Effector memory CD4-positive, alpha-beta T cell (primary cell): ENCODE measurements at places on chromosomes 6 and 20.
A peak's percentile ranks its signal among the peaks of the same experiment; 100 is the strongest.

DNA sequence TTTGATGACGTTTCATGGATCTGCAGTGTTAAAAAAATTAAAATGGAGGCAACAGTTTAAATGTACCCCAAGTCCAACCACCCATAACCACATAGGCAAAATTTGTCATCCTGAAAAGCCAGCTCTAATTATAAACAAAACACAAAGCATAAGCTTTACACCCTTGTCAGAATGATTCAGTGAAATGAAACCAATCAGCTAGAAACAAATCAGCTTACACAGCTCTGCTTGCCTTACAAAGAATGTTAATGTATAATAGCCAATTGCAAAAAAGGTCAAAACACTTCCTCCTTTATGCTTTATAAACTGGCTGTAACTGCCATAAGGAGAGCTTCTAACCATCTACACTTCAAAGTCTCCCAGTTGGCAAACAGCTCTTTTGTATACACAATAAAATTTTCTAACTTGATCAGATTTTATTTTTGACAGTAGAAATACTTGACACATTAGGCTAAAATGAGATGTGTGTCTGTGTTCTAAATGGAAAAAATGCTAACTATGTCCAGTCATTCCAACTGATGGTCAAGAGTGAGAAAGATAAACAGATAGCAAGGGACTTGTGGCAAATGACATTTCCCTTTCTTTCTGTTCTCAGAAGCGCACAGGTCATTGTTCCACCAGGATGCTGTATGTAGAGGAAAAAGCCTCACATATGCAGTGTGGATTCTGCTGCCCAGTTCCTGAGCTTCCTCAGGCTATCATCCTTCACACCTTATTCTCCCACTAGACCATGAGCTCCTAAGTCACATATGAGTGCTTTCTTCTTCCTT lies 344.3 kb upstream of the ID4 start:
- no peak for DNase-seq

GRCh38 chr6:167761794-167762258 lies 64.9 kb upstream of the AFDN start:
- no peak for DNase-seq

DNA sequence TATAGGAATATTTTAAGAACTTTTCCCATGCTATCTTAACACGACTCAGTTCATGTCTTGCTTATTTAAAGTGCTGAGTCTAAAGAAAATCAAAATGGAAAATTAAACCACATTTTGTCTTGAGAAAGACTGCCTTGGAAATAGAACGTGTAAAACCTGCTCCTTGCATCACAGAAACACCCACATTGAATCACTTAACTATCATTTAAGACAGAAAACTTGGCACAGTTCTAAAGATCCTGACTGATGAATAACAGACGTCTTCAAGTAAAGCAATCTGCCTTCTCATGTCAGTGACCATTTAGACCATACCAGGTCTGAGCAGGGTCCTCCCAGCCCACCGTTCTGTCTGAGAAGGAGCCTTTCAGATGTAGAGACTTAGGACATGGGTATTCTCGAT lies 7.4 kb downstream of the PERP start:
- DNase-seq, result no peak

- DNase-seq, result no peak
These were observed 84.6 kb downstream of the MAFB start for GRCh38 chr20:40604416-40604815.

DNA sequence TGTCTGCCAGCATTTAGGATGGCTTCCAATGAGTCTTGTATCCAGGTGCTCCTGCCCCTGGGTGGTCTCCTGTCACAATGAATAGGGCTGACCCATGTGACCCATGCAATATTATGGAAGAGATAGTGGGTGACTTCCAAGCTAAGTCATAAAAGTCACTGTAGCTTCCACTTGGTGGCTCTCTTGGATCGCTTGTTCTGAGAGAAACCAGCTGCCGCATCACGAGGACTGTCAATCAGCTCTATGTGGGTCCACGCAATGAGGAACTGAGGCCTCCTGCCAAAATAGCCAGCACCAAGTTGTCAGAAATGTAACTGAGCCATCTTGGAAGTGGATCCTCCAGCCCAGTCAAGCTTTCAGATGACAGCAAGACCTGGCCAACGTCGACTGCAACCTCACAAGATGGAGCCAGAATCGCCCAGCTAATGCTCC lies 14.9 kb upstream of the MATN4 start:
- DNase-seq, result no peak

GRCh38 chr6:5135788-5136376 lies 50.7 kb downstream of the PPP1R3G start:
- no peak for DNase-seq

GRCh38 chr20:63709149-63709527 lies 1.3 kb downstream of the ZGPAT start:
- no peak for DNase-seq

GRCh38 chr6:2790588-2791449 lies 25.6 kb downstream of the WRNIP1 start:
- DNase-seq, result peak; percentile 33

GRCh38 chr6:56093776-56094175 lies 153.6 kb downstream of the COL21A1 start:
- no peak for DNase-seq

DNA sequence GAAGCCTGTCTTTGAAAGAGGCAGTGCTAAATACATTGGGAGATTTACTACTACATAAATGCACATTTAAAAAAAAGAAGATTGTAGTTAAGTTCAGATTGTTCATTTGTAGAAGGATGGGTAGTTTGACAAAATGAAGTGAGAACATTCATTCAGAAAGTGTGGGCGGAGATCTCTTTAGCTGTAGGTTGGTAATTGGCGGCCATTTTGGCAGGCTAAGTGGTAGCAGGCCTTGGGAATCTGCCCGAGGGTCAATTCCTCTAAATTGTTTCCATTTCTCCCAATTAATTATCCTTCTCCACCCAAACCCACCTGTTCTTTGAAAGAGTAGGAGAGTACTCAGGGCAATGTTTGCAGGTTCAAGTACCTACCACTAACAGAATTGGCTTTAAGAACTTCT lies 17.9 kb downstream of the SOX4 start:
- DNase-seq, result no peak

GRCh38 chr20:33832103-33832804 lies 21.1 kb downstream of the CHMP4B start:
- no peak for DNase-seq

DNA sequence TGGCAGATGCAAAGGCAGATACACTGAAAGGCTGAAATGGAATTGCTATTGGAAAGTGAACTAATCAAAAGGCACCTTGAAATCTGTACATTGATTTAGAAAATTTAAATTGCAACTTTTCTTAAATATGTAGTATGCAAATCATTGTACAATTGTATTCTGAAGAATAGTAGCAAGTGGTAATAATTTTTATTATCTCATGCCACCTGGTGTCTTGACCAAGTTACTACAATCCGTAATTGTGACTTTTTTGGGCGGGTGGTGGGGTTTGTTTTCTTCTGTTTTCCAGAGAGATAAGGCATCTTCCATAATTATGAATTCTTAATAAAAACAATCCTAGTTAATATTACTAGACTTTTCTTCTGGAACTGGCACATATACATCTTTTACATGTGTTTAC lies 12.5 kb upstream of the BCKDHB start:
- no peak for DNase-seq

GRCh38 chr6:94751641-94752329 lies 825.5 kb upstream of the MANEA start:
- no peak for DNase-seq

- no peak for DNase-seq
These were observed 5.4 kb downstream of the SLCO4A1 start for GRCh38 chr20:62647521-62648317.

GRCh38 chr6:159094444-159095252 lies 49.9 kb upstream of the TAGAP start:
- DNase-seq, result no peak

DNA sequence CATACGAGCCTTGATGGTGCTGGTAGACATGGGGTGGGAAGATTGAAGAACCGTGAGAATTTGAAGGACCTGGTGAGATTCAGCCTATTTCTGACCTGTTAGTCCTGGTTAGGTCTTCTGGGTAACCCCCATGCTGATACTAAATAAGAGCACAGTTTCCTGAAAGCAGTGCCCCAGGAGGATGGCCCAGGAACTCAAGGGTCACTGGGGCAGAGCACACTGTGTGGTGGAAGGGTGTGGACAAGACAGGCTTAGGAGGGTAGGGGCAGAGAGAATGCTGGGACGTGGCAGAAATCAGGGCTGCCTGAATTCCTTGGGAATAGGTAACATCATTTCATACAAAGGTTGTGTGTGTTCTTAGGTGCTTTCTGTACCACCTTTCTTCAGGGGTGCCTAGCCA lies 31.9 kb upstream of the ENPP1 start:
- DNase-seq, result no peak

GRCh38 chr6:46407246-46407645 lies 84.0 kb downstream of the RCAN2 start:
- DNase-seq, result no peak

GRCh38 chr6:56677559-56677958 lies 34.9 kb upstream of the DST start:
- DNase-seq, result no peak

GRCh38 chr20:36122931-36123288 lies 31.6 kb upstream of the EPB41L1 start:
- DNase-seq, result no peak

GRCh38 chr6:7671581-7671980 lies 54.3 kb upstream of the BMP6 start:
- no peak for DNase-seq

DNA sequence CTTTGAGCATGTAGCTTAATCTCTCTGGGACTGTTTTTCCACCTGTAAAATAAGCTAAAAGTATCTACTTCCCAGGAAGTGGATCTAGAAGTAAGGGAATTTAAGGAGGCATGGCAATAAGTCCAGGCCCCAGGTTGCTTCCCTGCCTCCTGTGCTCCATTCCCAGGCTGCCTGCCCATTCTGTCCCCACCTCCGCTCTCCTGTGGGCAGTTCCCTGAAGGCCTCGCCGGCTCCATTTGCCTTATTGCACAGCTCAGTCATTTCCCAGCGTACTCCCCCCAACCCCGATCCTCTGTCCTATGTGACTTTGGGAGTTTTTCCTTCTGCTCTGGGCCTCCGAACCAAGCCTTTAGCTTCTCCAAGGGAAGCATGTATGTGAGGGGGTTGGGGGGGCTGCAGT lies 4.6 kb downstream of the SLC29A1 start:
- DNase-seq, result no peak

GRCh38 chr6:136887953-136888352 lies 34.1 kb upstream of the SLC35D3 start:
- DNase-seq, result no peak

DNA sequence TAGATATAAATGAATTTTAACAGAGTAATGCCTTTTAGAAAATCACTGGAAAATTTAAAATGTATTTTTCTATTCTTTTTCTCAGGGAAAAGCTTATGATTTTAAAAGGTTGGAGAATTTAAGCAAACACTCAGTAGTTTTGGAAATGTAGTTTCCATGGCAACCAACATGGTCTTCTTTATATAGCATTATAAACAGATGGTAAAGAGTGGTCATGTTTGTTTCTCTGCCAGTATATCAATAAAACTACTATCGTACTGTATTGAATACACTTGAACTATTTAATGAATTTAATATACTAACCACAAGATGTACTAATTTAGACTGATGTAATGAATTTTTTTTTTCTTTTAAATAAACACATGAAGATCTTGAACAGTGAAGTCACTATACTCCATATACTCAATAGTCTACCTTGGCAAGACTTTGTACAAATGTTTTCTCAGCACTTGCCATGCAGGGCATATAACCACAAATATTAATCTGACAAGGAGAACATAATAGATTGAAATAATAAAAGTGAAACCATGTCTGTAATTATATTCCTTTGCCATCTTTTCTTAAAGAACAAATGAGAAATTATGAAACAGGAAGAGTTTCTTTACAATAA lies 105.5 kb downstream of the PDSS2 start:
- no peak for DNase-seq

DNA sequence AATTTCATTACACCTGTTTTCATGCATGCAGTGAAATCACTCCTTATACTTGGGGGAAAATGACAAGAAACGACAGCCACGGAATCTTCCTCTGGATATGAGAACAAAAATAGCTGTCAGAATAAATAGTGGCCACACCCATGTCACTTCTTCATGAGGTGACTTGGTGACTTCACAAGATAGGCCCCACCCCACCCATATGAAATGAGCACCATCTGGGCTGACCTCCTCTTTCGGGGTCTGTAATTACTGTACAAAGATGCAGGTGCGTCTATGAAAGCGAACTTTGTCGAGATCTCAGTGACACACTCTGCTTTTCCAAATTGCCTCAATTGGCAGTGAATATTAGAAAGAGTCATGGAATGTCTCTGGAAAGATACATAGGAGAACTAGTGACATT lies 184.2 kb upstream of the CCN2 start:
- DNase-seq, result no peak

DNA sequence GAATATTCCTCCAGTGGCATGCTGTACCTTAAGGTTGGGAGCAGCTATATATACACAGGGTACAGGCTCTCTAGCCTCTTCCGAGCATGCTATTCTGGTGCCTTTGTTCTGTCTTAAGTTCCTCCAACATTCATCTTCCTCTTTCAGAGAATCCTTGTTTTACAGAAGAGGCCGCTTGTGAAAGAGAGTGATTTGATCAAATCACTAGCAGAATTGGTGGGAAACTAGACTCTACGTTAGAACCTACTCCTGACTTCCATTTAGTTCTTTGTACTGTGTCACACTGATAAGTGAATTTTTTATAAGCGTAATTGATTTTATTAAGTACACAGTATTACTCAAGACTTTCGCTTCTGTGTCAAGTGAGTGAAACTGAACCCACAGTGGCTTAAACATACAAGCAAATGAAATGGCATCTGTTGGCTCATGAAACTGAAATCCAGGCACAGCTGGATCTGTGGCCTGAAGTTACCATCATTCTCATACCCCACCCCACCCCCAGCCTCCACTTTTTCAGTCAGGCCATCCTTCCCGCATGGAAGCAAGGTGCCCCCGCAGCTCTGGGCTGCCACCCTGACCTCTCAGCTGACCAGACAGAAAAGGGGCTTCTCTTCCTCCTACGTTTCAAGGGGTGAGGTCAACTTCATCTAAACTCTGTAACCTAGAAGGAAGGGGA lies 102.3 kb downstream of the RPP40 start:
- no peak for DNase-seq

- DNase-seq, result no peak
These were observed 4.0 kb downstream of the RNF24 start for GRCh38 chr20:4011226-4011975.

DNA sequence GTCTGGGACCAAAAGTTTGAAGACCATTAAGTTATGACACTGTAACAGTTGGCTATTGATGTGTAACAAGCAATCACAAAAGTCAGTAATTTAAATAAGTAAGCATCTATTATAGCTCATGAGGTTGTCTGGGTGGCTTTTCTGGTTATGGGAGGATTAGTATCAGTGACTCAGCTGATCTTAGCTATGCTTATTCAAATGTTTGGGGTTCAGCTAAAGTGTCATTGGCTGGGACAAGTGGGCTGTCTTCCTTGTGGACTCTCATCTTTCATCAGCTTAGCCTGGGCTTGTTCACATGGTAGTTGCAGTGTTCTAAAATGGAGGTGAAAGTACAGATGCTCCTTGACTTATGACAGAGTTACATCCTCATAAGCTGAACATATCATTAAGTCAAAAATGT lies 74.6 kb upstream of the LAMP5 start:
- DNase-seq, result no peak
